Caco-2 (cell line): ENCODE measurements at places on chromosomes 16 and 17.

- no peak for DNase-seq
Measured at GRCh38 chr17:17356931-17357270, 53.7 kb downstream of the NT5M start.

- no peak for DNase-seq
Measured at GRCh38 chr17:11515901-11516300, 82.4 kb upstream of the DNAH9 start.

DNA sequence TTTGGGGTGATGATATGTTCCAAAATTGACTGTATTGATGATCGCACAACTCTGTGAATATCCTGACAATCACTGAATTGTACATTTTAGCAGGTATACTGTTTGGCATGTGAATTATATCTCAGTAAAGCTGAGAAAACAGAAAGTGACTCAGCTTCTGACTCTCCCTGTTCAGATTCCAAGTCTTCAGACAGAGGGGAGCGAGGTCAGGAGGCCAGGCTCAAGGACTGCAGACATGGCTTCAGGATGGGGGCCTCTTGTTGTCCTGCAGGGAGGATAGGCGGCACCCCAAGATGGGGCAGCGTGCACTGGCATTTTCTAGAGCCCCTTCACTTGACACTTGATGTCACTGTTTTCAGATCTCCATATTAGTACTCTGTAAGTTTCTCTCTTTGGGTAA, 45.6 kb downstream of the KNOP1 start:
- no peak for DNase-seq

- no peak for DNase-seq
Measured at GRCh38 chr16:46857368-46857945, 26.5 kb upstream of the C16orf87 start.

DNA sequence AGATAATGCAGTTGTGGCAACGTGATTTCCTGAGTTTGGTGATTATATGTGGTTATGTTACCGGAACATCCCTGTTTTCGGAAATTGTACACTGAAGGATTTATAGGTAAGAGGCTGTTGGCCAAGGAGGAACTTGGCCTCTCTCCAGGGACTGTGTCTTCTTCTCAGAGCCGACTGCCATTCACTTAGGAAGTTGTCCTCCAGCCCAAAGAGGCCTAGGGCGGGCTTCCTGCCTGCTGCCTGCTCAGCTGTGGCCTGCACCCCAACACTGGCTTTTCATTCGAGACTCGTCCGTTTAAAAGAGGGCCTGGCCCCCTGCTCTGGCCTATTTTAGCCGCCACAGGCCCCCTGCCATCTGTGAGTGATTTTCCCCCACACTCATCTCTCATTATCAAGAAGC, 64.3 kb downstream of the ZDHHC7 start:
- no peak for DNase-seq

GRCh38 chr16:85275533-85276249, 163.4 kb upstream of the CIBAR2 start:
- DNase-seq, result peak; percentile 88

- DNase-seq, result no peak
Measured at GRCh38 chr16:11418506-11418905, 73.2 kb downstream of the RMI2 start.

GRCh38 chr17:57782062-57782490, 37.0 kb upstream of the CCDC182 start:
- no peak for DNase-seq

DNA sequence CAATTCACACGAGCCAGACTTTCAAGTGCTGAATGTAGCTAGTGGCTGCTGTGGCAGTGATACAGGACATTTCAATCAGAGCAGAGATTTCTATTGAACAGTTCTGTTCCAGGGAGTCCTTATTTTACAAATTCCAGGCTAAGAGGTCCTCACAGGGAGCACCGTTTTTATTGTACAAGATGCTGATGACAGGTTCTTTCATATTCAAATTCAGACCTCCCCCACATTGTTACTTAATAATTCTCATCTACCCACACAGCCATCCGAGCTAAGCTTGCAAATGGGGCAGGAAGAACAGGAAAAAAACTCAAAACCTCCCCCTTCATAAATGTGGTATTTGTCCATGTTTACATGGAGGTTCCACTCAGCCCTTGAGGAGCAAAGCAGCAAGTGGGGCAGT, 9.8 kb downstream of the GABARAPL2 start:
- no peak for DNase-seq

DNA sequence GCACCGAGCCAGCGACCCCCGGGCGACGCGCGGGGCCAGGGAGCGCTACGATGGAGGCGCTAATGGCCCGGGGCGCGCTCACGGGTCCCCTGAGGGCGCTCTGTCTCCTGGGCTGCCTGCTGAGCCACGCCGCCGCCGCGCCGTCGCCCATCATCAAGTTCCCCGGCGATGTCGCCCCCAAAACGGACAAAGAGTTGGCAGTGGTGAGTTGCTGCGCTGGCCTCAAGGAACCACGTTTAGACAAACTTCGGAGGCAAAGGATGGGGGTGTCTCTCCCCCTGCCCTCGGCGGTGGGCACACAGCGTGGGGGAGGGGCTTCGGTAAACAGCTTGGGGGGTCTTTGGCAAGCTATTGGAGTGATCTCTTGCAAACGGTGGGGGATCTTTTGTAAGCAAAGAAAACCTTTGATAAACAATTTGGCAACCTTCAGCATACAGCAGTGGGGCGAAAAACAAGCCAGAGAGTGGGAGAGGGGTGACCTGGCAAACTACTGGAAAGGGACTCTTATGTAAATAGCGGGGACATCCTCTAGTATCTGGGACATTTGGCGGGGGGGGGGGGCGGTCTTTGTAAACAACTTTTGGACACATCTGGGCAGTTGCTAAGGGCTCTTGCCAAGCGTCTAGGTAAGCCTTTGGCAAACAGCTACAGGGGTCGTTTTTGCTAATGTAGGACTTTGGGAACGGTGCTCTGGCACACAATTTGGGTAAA, 587 bp downstream of the MMP2 start:
- no peak for DNase-seq

DNA sequence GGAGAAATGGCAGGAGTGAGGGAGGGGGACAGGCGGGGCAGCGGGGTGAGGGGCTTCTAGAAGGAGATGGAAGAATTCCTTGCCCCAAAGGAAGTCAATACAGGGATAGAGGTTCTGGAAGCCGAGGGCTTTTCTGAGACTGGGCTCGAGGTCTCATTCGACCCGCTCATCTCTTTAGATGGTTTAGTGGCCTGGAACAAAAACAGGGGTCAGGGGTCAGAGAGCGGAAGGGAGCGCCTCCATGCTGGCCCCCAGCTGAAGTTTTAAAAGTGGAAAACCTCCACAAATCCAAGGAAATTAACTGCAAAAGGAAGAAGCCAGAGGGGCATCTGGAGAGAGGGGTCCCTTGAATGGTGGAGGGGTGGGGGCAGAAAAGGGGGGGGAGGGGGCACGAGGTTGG, 72.5 kb downstream of the SRCIN1 start:
- no peak for DNase-seq

DNA sequence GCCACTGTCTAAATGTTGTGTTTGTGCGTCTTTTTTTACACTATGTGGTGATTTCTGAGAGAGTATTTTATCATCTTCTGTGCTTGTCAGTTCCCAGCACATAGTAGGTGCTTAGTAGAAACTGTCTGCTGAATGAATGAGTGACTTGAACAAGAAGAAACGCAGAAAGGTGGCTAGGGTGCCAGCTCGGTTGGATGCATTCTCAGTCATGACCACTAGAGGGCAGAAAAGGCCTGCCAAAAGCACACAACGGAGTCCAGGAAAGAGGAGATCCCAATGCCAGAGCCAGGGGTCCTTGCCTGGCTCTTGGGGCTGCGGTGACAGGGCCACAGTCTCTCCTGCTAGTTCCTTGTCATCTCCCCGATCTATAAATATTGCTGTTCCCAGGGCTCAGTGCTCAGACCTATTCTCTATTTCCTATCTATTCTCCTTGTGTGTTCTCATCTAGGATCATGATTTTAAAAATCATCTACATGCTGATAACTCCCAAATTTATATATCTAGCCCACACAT, 57.3 kb upstream of the CCL1 start:
- peak; percentile 77 for DNase-seq

GRCh38 chr17:39600997-39601597, 6.6 kb downstream of the NEUROD2 start:
- DNase-seq, result no peak

DNA sequence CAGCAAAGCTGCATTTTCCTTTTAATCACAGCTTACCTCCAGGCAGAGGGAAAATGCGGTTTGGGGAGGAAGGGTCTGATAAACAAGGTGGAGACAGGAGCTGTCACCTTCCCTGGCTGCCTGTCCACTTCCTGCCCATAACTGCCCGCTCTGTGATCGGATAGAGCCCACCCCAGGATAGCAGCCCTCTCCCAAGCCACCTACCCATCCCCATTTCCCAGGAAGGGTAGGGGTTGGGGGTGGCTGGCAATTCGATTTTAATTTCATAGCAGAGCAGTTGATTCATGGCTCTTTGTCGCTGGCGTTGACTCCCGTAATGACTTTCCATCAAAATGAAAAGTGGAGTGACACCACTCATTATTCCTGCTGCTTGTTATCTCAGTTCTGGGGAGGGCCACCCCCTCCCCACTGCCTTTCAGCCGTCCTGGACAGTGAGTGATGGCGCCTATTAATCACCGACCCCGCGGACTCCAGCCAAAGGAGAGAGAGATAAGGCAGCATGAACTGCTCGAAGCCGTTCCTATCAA, 11.2 kb downstream of the CDK5RAP3 start:
- DNase-seq, result no peak

DNA sequence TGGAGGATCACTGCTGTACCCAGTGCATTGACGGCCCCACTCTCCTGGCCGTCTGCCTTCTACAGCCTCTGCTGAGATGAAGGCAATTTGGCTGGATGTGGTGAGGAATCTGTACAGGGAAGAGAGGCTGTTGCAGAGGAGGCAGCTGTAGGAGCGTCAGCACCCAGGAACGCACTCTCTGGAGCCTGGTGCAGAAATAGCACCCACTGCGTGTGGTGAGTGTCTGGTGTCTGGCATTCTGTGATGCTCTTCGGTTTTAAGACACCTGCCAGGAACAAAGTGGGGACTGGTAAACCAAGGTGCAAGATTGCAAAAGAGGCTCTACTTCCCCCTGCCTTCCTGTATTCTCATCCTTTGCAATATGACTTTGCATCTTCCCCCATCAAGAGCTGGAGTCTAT, 187.5 kb upstream of the SDK2 start:
- no peak for DNase-seq

DNA sequence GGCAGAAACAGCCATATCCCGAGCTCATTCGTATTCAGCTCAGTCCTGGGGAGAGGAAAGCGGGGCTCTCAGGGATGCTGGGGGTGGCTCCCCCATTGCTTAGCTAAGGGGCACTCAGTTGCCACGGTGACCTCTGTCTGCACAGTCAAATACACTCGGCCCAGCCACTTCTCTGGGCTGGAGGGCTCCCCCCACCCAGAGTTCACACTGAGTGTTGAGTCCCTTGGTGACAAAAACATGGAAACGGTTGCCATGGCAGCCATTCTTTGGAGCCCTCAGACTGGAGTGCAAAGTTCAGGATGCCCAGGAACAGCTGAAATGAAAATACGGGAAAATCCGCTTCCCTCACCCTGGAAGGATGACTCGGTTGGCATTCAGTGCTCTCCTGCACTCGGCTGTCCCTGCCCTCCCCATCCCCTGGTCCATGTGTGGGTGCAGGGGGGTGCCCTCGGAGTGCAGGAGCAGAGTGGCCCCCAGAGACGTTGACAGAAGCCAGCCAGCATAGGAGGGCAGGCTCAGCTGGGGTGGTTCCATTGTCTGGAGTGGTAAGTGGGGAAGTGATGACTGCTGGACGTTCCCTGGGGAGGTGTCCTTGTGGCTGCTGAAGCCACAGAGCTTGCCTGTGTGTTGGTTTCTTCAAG, 216.5 kb downstream of the NTN1 start:
- no peak for DNase-seq

DNA sequence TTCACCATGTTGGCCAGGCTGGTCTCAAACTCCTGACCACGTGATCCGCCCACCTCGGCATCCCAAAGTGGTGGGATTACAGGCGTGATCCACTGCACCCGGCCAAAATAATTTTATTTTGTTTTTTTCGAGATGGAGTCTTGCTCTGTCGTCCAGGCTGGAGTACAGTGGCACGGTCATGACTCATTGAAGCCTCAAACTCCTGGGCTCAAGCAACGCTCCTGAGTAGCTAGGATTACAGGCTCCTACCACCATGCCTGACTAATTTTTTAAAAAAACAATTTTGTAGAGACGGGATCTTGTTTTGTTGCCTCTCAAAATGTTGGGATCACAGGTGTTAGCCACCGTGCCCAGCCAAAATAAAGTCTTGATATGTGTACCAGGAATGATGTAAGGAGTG, 2.4 kb upstream of the TTLL6 start:
- no peak for DNase-seq

DNA sequence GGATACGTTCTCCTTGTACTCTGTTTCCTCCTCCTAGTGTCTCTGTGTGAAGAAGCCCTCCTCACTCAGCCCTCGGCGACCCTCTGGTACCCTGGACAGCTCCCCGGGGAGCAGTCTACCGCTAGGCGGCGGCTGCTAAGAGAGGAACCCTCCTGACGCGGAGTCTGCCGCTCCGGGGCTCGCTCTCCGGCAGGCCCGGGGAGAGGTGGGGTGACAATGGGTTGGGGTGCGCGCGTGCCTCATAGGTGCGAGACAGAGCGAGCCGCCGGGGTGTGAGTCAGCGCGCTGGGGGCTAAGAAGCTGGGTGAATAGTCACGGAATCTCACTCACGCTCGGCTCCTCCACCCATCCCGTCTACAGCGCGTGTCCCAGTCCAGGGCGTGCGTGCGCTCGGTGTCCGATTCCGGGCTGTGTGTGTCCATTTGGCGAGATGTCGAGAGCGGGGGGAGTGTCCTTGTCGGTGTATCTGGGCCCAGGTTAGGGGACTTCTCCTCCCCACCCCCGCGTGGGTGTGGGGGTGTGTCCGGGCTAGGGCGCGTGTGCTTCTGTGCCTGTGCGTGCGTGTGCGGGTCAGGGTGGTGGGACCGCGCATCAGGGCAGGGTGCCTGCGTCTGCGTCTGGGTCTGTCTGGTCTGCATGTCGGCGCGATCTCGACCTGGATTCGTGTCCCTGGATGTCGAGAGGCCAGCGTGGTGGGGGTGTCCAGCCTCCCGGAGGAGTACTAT, 577 bp upstream of the HS3ST2 start:
- peak; percentile 13 for DNase-seq

- DNase-seq, result peak; percentile 60
Measured at GRCh38 chr16:17211797-17212196, 259.0 kb downstream of the XYLT1 start.

DNA sequence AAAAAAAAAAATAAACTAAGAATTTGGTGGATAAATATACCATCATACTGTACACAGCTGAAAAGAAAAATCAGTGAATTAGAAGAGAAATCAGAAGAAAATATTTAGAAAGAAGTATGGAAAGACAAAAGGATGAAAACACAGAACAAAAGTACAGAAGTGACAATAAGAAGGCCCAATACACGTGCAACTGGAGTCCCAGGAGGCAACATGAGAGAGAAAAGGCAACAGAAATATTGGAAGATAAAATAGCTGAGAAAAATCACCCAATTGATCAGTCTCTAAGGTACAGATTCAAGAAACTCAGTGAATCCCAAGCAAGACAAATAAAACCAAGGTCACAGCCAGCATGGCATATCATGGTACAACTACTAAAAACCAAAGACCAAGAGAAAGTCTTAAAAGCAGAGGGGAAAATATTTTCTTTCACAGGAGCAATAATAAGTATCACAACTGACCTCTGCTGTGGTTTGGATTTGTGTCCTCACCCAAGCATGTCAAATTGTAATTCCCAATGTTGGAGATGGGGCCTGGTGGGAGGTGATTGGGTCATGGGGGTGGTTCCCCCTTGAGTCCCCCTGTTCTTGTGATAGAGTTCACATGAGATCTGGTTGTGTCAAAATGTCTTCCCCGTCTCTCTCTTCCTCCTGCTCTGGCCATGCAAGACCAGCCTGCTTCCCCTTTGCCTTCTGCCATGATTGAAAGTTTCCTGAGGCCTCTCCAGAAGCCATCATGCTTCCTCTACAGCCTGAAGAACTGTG, 20.2 kb upstream of the ENGASE start:
- no peak for DNase-seq
